ENCODE measurements at places on chromosomes 4 and X.

DNA sequence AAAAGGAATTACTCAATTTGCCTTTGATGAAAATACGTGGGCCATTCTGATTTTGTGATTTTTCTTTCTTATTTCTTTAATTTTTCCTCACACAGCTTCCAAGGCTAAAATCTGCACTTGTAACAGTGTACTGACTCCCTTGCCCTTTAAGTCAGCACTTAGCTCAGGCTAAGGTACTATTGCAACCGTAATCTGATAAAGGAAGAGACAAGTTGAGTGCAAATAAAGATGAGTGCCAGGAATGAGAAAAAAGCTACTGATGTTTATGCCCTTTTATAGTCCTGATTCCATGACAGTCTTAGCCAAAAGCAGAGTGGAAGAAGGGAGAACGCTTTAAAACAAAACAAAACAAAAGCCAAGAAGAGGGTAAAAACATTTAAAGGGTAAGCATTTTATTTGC is 6.0 kb downstream of the DMD start:
- DNase-seq, result no peak

GRCh38 chr4:175422331-175422730 is 389.7 kb downstream of the GPM6A start:
- no peak for DNase-seq

DNA sequence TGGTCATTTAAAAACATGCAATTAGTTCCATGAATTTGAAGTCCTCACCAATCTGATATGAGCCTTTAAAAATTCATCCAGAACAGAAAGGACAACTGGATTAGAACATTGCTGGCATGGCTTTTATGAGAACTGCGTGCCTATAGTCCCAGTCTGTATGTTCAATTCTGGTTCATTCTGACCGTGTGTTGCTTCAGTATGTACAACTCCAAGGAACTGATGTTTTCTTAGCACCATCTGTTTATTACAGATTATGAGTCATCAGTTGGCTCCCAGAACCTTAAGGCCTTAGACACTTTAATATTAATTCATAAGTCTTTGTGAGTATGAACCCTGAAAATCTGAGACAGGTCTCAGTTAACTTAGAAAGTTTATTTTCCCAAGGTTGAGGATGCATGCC is 115.0 kb downstream of the CEP44 start:
- DNase-seq, result peak; percentile 4

- DNase-seq, result no peak
These were observed 18.1 kb downstream of the CCSER1 start for GRCh38 chr4:90145319-90145718.

- no peak for DNase-seq
These were observed 550.5 kb upstream of the BOD1L1 start for GRCh38 chr4:14177987-14178386.

- peak; percentile 19 for DNase-seq
These were observed 10.4 kb downstream of the AFP start for GRCh38 chr4:73446336-73446938.

DNA sequence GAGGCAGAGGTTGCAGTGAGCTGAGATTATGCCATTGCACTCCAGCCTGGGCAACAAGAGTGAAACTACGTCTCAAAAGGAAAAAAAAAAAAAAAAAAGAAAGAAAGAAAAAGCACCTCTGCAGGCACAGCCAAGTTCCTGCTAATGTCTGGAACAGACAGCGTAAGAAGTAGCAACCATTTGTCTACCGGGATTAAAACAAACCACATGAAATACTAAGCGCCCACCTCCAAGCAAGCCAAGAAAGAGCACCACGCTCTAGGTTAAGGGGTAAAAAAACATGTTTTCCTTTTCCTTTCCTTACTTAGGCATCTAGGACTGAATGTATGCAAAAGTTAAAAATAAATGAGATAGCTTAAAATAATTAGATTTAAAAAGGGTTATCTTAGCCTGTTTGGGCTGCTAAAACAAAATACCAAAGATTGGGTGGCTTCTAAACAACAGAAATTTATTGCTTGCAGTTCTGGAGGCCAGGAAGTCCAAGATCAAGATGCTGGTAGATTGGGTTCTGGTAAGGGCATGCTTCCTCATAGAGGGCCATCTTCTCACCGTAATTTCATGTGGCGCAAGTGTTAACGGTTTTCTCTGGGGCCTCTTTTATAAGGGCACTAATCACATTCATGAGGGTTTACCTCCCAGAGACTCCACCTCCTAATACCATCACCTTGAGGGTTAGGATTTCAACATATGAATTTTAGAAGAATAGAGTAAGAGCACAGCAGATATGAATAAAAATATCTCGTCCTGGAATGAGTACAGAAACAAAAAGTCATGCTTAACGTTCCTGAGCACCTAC is 12.3 kb downstream of the GPC4 start:
- DNase-seq, result no peak

DNA sequence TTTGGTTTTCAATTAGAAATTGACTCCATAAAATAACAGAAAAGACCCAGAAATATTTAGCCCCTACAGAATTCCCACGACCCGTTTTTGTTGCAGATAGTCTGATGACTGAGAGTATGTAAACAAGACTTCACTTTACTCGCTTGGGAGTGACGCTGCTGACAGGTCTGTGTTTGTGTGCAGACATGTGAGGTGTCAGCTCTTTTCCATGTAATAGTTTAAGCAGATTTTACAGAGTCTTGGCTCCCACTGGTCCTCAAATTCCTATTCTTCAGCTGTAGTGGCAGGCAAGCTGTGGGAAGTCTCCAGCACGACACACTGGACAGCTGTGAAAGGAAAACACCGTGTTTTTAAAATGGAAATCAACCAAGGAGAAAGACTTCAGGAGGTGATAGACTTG is 455.7 kb downstream of the GABRG1 start:
- DNase-seq, result no peak

DNA sequence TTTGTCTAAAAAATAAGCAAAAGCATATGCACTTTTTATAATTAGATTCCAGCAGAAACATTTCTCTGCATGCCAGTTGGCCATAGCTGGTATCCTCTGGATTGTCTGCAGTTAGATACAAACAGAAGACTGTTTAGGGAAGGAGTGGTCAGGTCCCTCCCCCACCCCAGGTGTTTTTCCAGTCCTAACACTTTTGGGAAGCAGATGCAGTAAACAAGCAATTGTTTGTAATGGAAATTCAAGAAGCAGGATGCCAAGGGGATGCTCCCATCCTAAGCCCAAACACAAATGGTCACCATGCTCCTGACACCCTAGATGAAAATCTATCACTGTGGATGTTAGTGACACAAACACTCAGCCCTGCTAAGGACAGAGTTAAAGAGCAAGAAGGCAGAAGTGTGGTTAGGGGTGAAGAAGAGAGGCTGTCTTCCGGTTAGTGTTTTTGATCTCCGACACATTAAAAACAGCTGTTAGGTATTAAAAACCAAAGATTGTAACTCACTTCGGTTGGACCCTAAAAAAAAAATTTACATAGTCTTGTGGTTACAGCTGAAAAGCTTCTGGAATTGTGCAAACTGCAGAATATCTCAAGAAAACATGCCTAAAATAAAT is 7.9 kb downstream of the LEF1 start:
- no peak for DNase-seq

DNA sequence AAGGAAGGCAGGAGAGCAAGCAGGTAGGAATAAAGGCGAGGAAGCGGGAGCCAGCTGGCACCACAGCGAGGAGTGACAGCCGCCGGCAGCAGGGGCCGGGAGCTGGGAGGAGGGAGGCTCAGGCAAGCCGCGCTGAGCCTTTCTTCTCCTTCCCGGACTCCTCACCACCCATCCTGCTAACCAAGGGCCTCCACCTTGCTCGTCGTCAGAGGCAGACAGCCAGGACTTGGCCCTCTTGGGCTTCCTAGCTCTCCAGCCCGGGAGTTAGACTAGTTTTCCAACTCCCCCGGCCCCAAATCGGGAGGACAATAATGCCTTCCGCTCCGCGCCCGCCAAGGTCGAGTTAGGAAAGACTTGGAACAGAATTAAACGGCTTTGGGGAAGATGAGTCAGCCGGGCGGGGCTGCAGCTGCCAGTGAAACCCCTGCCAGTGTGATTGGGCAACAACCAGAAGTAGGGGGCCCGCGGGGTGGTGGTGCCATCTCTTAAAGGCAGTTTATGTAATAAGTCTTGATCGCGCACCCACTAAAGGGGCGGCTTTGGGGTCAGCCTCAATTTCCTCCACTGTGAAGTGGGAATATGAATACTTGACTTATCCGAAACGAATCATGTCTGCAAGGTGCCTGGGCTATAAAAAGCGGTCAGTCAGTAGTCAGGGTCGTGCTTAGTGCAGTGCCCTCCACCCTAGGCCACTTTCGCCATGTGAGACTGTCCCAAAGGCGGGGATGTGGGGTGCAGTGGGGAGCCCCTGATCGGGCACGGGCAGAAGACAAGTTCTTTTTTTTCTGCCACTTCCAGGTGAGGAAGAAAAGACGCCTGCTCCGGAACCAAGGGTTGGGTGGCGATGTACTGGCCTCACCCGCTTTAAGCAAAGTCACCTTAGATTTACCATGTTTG is 6.7 kb upstream of the HSD17B10 start:
- no peak for DNase-seq

GRCh38 chr4:141501931-141502330 is 134.5 kb upstream of the IL15 start:
- DNase-seq, result no peak

DNA sequence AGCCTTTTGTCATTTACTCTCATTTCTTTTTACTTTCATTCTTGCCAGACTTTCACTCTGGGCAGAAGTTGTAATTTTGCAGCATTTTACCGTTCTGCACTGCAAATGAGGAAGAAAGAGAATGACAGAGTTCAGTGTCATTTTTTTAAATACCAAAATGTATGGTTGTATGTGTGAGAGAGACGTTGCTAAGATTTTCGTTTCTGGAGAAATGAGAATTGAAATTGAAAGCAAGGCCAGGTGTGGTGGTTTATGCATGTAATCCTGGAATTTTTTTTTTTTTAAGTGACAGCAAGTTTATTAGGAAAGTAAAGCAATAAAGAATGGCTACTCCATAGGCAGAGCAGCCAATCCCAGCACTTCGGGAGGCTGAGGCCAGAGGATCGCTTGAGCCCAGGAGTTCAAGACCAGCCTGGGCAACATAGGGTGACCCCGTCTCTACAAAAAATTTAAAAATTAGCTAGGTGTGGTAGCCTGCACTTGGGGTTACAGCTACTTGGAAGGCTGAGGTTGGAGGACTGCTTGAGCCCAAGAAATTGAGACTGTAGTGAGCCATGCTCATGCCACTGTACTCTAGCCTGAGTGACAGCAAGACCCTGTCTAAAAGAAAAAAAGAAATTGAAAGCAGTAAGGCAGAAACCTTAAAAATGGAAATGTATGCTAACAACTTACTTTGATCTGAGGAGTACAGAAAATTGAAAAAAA is 12.9 kb downstream of the DCK start:
- DNase-seq, result no peak

GRCh38 chr4:177016541-177017141 is 223.9 kb upstream of the VEGFC start:
- DNase-seq, result peak; percentile 62

- no peak for DNase-seq
These were observed 20.7 kb downstream of the OFD1 start for GRCh38 chrX:13755254-13755653.

DNA sequence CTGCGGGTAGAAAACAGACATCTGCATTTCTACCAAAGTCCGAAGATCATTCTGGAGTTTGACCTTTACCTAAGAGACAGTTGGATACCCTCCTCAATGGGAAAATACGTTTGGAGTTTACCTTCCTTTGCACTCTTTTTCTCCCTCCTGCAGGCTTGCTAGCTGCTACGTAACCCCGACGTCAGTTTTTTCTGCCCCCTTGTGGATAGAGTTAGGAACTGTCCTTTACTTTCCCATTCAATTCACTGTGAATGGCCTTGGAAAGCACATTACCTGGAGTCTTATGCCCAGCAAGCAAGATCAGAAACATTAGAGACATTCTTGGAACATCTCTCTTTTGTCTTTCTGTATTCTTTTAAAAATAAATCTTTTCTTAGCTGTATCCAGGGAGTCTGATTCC is 250.7 kb downstream of the NAP1L3 start:
- DNase-seq, result no peak

DNA sequence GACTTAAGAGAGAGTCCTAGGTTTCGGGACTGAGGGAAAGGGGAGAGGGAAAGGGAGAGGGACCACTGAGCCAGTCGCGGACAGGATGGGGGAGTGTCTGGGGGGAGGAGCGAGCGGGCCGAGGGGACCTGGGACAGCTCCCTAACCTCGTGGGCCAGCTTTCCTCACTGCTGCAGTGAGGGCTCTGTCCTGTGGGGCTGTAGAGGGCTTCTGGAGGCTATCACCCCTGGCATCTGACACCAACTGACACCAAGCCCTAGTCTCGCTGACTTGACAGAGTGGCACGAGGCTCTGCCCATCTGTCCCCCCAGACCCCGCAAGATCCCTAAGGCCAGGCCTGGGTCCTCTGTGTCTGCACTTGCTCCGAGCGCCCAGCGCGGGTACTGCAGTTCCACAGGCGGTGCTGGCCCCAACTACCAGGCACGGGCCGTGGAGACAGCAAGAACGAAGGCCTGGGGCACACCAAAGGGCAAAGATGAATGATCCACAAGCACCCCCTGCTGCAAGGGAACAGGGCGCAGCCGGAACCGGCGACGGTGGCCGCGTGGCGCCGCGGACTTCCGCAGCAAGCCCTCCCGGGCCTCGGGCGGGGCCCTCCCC is 465 bp downstream of the HAUS7 start:
- no peak for DNase-seq

- peak; percentile 61 for DNase-seq
These were observed 128.2 kb downstream of the C4orf51 start for GRCh38 chr4:145808021-145808650.

All from AG09319 (cell line).